ENCODE measurements at places on chromosomes 6 and 20.

GRCh38 chr20:20567712-20568111 lies 144.7 kb downstream of the RALGAPA2 start:
- no peak for DNase-seq

- DNase-seq: no peak
Observed at GRCh38 chr6:168165891-168166290, 86.9 kb upstream of the FRMD1 start.

- no peak for DNase-seq
Observed at GRCh38 chr6:44004625-44005506, 122.4 kb downstream of the MRPL14 start.

DNA sequence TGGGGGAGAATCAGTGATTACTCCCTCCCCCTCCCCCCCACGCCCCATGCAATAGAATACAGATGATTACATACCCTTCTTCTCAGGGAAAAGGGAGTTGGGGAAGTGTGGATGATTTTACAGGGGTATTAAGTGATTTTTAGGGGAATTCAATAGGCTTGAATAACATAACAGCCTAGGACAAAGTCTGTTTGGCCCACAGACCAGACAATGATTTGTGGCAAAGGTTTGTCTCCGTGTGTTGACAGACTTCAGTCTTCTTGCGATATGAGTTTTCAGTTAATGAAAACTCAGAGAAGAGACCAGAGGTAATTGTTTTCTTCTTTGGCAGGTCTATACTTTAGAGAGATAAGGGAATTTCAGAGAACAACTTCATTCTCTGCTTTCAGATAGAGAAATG lies 95.3 kb downstream of the OR2B2 start:
- no peak for DNase-seq

- DNase-seq: no peak
Observed at GRCh38 chr20:48649868-48650267, 177.9 kb downstream of the PREX1 start.

GRCh38 chr6:47631797-47632196 lies 66.6 kb upstream of the ADGRF4 start:
- no peak for DNase-seq

DNA sequence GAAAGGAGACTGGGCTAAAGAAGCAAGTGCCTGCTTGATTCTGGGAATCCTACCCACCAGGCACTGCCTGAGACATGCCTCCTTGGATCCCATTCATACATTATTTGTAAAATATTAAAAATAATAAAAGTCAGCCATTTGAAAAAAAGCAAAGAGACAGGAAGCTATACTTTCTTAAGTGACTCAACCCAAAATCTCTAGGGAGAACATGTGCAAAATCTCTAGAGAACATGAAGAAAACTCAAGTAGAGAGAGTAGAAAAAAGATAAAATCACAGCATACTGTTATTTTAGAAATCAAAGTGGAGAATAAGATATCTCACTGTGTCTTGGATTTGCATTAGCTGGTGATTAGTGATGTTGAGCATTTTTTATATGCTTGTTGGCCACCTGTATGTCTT lies 197.2 kb upstream of the GGTLC1 start:
- DNase-seq: no peak
